ENCODE measurements at places on chromosomes 5 and 9.

GRCh38 chr5:180080486-180081280, 9.1 kb upstream of the RNF130 start:
- no peak for DNase-seq

DNA sequence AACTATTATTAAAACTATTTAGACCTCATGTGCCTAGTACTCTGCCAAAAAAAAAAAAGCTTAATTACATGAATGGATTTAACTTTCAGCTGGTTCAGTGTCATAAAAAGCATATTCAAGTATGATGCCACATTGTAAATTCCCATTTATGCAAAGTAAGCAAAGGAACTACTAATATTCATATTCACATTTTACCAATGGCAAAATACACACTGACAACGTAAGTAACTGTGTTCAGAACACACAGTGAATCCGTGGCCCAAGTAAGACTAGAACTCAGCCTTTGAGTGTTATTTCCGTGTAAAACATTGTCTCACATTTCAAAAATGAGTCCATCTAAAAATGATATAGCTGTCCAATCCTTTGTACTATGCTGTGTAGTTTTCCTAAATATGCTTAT, 56.8 kb downstream of the PPP2R2B start:
- no peak for DNase-seq

GRCh38 chr5:159929176-159929575, 12.9 kb downstream of the ADRA1B start:
- no peak for DNase-seq

GRCh38 chr5:19874811-19875210, 113.2 kb downstream of the CDH18 start:
- no peak for DNase-seq

GRCh38 chr5:136016945-136017530, 11.8 kb upstream of the TGFBI start:
- no peak for DNase-seq

- no peak for DNase-seq
Measured at GRCh38 chr5:120124031-120124430, 340.1 kb upstream of the PRR16 start.

Data from stimulated activated CD8-positive, alpha-beta memory T cell treated with anti-CD3 and anti-CD28 coated beads, Interleukin-7, amount 100 ng/mL, for 1 hour (primary cell).